Activated T-cell treated with anti-CD3 and anti-CD28 coated beads for 48 hours (primary cell): ENCODE measurements at places on chromosomes 7 and 10.

- DNase-seq, result no peak
Measured at GRCh38 chr10:61063901-61064300, 119.9 kb upstream of the RHOBTB1 start.

- DNase-seq, result no peak
Measured at GRCh38 chr10:124913167-124913566, 28.8 kb upstream of the ZRANB1 start.

DNA sequence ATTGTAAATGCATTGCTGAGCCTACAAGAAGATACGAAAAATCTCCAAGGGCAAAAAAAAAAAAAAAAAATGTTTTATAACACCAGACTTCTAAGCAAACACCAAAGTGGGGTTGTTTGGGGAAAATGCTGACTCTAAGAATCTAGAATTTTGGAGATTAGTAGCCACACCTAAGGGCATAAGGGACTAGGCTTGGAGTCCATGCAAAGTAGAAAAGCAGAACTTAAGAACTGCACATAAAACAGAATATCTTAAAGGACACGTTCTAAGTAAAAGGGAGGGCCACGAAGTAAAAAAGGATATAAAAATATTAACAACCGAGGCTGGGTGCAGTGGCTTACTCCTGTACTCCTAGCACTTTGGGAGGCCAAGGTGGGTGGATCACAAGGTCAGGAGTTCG is 269.8 kb upstream of the AUTS2 start:
- DNase-seq, result no peak

GRCh38 chr10:110701617-110701971 is 57.5 kb downstream of the RBM20 start:
- DNase-seq, result no peak

GRCh38 chr10:7787857-7788638 is at the start of the genes ATP5F1C and KIN:
ATP5F1C (plus strand) TSS chr10:7788177; CDS start chr10:7788208, 31 bp downstream.
KIN (minus strand) TSS chr10:7787993; CDS start chr10:7787933, 60 bp downstream.
- peak; percentile 97 for DNase-seq

- DNase-seq, result no peak
Measured at GRCh38 chr7:67825356-67825755, 828.7 kb downstream of the TYW1 start.

- DNase-seq, result no peak
Measured at GRCh38 chr7:123602648-123603047, 1.0 kb downstream of the ASB15 start.

DNA sequence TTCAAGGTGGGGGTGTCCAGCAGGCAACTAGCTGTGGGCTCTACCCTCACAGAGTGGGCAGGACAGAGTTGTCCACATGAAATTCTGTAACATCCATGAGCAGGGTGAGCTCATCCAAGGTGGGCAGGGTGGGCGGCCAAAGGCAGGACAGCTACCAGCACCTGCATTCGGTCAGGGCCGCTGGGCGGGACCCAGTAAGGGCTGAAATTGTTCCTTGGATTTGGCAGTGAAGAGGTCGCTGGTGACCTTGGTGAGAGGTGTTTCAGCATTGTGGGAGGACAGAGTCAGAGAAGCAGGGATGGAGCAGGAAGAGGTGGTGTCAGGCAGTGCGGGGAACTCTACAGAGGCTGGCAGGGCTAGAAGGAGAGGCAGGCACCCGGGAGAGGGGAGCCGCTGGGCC is 23.9 kb downstream of the ADCYAP1R1 start:
- DNase-seq, result no peak

DNA sequence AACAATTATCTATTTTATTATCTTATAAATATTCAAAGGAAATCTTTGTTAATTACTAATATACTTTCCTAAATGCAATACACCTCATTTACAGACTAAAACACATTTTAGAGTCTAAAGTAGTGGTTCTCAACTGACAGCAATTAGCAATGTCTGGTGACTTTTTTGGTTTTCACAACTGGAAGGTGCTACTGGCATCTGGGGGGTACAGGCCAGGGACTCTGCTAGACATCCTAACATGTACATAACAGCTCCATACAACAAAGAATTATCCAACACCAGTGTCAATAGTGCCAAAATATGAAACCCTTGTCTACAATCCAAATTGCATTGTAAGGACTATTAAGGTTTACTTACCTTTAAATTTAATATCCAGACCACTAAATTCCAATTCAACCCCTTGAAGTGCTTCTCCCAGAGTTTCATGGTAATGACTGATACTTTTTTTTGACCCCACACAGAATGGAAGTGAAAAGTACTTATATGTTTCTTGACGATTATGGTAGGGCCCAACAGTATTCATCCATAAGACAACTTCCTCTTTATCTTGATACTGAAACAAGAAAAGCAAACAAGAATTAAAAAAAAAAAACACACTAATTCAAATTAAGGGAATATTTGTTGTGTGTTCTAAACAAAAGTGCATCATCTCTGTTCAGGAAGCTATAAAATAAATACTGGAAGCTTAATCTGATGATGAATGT is 10.4 kb downstream of the TM9SF3 start:
- no peak for DNase-seq

DNA sequence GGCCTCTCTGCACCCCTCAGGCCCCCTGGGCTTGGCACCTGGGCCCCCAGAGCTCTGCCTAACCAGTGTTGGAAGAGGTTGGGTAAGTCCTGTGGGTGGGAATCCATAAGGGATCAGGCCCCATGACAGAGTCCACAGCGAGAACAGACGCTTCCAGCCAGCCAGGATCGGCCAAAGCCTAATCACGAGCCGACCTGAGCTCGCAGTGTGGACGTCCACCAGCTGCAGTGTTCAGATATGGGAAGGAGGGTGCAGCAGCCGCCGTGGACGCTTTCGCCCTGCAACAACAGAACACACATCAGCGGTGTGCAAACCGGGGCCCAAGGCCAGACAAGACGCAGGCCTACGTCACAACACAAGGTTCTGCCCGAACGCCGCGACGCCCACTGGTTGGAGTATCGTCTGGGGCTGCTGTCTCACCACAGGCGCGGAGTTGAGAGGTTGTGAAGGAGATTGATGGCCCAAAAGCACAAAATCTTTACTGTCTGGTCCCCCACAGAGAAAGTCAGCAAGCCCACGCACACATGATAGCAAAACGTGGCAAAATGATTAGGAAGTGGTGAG is 102.1 kb downstream of the FOXL3 start:
- DNase-seq, result no peak

- DNase-seq, result no peak
Measured at GRCh38 chr10:69685802-69686585, 55.9 kb downstream of the FAM241B start.

DNA sequence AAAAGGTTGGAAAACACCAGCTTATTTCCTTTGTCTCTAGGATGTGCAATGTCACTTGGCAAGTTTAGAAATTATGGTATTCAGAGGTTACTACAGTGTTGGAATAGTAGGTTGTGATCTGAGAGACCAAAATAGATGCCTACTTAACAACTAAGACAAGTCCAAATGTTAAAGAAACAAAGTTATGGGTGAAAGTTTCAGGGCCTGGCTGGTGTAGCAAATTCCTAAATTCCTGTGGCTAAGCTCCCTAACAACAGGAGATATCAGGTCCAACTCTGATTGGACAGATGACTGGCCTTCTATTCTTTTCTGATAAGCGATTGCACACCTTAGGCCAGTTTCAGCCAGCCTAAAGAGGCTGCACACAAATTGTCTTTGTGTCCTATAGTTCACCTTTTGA is 873.5 kb downstream of the REEP3 start:
- no peak for DNase-seq

- no peak for DNase-seq
Measured at GRCh38 chr10:7300384-7300971, 110.4 kb downstream of the SFMBT2 start.

DNA sequence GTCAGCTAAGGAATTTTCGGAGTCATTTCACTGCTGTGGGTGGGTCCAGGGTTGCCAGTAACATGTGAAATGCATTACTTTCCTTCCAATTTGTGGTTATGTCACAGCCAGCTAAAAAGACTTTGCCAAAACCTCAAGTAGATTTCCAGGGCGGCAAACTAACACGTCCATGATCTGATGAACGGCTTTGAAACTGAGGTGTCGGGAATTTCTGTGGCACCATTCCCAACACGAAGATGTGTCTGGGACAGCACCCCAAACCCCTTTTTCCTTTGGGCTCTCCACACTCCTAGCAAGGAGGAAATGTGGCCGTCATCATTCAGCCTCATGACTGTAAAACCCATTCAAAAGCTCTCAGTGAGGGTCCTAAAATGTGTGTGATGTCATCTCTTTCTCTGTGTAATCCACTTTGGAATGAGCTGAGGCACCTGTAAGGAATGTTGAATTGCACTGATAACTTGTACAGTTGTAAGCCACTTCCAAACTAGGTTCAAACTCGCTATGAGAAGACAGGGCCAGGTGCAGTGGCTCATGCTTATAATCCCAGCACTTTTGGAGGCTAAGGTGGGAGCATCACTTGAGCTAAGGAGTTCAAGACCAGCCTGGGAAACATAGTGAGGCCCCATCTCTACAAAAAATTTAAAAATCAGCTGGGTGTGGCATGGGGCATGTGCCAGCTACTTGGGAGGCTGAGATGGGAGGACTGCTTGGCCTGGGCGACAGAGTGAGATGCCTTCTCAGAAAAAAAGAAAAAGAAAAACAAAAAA is 146.1 kb upstream of the FRMD4A start:
- DNase-seq, result no peak

DNA sequence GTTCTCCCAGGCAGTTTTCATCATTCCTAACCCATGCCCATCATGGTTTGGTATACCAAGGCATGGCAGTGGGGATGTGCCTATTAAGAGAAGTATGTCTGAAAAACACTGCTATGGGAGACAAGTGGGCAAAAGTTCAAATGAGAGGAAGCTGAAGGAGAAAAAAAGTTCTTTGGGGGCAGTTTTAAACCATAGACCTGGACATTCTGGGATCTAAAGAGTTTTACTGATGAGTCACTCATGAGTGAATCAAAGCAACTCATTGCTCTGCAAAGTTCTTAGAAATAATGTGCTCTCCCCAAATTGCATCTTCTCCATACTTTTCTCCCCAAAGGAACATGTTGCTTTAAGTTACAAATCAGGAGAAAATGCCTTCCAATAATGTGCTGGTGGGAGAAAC is 256.9 kb upstream of the MTPN start:
- DNase-seq, result no peak

GRCh38 chr10:67818323-67818722 is 19.7 kb downstream of the DNAJC12 start:
- DNase-seq, result no peak

DNA sequence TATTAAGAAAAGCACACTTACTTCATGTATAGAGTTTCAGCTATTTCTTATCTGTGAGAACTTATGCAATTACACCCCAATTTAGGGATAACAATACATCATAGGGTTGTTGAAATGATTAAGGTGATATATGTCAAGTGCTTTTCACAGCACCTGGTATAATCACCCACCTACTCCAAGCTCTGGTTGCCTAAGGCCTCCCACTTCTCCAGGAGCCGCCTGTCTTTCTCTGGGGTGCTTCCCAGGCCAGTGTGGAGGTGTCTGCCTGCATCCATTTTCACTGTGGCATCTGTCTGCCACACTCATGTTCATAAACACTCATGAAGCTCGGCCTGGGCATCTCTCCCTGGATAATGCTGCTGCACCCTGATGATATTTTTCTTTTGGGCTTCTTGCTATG is 250.3 kb downstream of the STK31 start:
- DNase-seq, result no peak

GRCh38 chr10:113284635-113285034 is 268.2 kb upstream of the HABP2 start:
- no peak for DNase-seq

DNA sequence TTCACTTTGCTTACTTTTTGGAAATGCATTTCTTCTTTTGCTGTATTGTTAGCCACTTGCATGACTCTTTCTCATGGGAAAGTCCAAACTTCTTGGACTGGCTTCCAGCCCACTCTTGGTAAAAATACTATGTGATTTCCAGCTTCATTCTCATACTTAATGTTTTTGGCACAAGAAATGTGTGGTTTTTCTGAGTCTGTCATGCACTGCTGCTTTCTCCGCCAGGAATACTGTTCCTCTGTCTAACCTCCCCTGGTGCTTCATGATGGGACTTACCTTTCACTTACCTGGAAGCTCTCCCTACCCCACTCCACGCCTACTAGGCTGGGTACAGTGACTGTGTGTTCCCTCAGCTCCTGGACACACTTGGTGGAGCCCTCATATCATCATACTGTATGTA is 18.7 kb downstream of the MGAM2 start:
- DNase-seq, result no peak

- no peak for DNase-seq
Measured at GRCh38 chr10:122263971-122264370, 7.1 kb upstream of the BTBD16 start.

DNA sequence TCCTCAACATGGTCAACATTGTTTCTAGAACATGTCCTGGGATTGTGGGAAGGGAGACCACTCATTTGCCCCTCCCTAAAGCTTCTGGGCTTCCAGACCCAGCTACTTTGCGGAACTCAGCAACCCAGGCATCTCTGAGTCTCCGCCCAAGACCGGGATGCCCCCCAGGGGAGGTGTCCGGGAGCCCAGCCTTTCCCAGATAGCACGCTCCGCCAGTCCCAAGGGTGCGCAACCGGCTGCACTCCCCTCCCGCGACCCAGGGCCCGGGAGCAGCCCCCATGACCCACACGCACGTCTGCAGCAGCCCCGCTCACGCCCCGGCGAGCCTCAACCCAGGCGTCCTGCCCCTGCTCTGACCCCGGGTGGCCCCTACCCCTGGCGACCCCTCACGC is at the start of gene EPO:
TSS of gene EPO (plus strand) at position 190 of the 392 bp plus-strand sequence. CDS start 513 bp downstream, outside the sequence.
- DNase-seq, result no peak

DNA sequence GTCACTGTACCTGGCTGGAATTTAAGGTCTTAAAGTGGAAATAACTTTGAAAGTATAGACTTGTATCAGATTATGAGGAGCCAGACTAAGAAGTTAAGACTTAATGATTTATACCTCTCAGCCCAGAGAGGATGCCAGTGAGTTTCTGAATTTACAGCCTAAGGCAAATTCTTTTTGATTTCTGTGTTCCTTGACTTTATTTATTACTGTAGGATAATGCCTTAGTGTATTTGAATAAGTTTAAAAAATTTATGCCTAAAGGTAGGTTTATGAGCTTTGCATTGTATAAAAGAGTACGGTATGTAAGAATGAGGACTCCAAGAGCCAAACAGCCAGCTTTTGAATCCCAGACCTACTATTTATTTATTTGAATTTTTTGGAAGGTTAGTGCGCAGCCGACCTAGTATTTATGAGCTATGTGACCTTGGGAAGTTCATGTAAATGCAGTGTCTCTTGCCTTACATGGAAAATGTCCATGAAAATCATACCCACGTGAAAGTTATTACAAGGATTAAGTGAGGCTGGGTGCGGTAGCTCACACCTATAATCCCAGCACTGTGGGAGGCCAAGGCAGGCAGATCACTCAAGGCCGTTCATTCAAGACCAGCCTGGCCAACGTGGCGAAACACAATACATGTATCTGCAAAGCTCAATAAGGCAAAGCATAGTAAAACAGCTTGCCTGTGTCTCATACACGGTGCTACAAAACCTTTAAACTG is 174.6 kb downstream of the AUTS2 start:
- no peak for DNase-seq

GRCh38 chr7:84446991-84447480 is 252.4 kb upstream of the SEMA3A start:
- DNase-seq, result no peak

DNA sequence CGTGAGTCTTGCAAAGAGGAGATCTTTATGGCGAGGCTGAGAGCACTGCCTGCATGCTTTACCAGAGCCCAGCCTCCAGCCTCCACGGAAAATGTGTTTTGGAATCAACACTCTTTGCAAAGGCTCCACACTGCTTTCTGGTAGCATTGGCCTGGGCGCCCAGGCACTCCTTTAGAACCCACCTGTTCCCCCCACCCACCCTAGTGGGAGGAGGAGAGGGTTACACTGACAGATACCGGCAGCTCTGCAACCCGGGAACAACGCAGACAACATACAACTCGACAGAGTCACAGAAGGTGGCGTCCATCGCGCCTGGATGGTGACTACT is 5.5 kb upstream of the MNX1 start:
- no peak for DNase-seq
